ENCODE measurements at places on chromosomes 3 and 15. TPM values are rescaled to one million over a fixed set of nuclear protein-coding genes. Genes with fewer than 3 reads are reported as not detected.

GRCh38 chr15:60096157-60096556 is 92.0 kb downstream of the FOXB1 start:
- DNase-seq = no peak

DNA sequence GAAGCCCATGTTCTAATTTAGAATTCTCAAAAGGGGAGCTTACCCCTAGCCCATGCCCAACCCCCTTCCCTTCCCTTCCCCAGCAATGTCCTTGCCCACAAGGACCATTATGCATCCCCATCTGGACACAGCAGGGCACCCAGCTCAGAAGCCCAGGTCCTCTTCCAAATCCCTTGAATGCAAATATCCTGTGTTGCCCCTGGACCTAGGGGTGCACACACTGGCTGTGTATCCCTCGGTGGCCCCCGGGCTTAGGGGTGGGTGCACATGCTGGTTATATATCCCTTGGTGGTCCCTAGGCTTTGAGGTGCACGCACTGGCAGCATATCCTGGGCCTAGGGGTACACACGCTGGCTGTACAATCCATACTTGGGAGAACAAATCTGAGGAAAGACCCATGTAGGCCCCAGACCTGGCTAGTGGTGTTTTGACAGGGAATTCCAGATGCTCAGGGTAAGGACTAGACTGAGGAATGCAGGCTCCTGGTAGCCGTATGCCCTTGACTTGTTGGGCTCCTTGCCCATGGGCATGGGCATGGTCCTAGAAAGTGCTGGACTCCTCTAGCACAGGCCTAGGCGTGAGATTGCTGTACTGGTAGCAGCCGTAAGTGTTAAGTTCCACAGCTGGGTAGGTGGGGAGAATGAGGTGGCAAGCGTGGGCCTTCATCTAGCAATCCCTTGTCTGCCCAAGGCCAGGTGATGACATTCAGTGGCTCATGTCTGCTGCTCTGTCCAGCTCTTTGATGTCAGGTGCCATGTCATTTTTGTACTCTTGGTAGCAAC is 222.4 kb downstream of the OPA1 start:
- no peak for DNase-seq

DNA sequence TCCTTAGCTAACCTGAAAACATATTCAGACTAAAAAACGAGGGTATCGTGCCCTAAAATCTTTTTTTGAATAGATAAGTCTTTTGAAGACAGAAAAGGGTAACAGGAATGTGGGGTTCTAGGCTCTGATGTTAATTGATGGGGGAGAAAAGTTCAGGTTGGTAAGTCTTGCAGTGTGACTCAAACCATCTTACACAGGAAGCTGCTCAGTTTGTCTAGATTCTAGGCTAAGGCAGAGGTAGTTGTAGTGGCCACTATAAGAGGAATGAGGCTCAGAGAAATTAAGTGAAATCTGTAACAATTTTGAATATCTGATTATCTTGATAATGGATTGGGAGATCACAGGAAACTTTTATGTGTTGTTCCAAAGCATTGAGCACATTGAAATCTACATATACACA is 267.9 kb downstream of the PDCD6IP start:
- DNase-seq = no peak

DNA sequence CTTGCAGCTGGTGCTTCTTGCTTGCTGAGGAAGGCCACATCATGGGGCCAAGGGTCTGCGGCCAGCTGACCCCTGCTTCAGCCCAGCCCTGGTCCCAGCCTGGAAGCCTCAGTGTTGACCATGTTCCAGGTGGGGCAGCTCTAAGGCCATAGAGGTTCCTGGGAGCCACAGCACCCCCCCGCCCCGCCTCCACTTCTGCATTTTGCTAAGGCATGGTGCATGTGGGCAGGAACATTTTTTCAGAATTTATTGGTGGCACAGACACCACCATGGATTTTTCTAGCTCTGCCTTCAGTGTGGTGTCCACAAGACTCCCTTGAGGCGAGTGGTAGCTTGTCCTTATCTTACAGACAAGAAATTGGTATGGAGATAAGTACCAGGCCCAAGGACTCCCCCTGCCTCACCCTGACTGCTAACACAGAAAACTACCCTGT is 1.9 kb upstream of the CHST14 start:
- no peak for DNase-seq

DNA sequence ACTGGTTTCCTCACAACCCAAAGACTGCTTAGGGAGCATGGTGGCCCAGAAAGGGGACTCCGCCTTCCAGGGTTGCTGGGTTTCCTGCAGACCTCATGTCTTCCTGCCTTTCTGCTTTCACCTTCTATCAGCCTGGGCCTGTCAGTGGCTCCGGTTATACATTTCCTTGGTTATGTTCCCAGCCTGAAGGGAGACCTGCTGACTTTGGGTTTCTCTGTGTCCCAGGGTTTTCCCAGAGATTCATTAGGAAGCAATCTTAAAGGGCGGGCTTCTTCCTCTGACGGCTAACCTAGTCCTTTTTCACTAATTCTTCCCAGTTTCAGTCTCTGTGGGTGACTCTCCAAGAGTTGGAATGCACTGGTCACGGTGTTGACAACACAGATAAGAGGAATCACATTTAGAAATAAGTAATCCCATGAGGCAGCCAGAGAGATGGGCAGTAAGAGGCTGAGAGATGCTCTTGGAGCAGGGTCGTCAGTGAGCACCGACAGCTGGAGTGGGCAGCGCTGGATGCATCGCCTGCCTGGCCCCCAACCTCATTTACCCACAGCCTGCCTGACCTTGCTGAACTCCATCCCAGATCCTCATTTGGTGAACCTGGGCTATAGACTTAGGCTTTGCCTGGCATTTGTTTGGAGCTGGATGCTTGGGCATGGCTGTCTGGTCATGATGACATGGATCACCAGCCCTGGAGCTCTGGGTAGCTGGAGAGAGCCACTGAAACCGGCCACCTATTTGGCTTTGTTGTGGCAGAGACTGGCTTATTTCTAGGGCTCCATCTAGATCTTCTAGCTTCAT is 10.0 kb upstream of the EHD4 start:
- DNase-seq = no peak

DNA sequence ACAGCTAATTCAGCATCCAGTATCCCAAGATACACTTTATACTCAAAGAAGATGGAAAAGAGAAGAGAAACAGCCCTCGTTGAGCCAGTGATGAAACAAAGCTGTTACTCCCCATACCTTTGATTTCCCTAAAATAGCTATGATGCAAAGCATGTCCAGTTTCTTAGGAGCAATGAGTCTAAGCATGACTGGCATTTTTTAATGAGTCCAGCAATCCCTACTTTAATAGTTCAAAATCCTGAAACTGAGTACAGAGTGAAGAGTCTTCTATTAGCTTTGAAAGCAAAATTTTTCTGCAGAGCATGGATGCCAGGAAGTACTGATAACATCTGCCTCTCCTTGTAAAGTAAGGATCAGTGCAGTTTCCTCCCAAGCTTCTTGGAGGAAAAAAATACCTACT is 302.7 kb downstream of the IL5RA start:
- DNase-seq = no peak

DNA sequence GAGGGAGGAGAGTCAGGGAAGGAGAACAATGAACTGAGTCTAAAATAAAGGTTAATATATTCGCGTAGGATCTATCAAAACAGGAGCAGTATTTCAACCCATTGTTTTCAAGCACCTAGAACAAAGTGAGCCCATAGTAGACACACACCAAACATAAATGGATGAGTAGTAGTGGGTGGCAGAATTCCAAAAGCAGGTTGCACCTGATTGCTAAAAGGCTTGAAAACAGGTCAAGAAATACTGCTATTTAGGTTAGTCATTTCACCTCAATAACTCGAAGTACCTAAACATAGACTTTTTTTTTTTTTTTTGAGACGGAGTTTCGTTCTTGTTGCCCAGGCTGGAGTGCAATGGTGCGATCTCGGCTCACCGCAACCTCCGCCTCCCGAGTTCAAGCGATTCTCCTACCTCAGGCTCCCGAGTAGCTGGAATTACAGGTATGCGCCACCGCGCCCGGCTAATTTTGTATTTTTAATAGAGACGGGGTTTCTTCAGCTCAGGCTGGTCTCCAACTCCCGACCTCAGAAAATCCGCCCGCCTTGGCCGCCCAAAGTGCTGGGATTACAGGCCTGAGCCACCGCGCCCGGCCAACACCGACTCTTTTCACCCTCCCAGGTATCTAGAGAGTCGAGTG is 855 bp upstream of the ABHD5 start:
- no peak for DNase-seq

The EPHA3 gene
- total RNA-seq = 0.36 TPM

The TEX9 gene
- total RNA-seq = 8.3 TPM

The CCNB2 gene
- 374 TPM for total RNA-seq

The FAM3D gene
- 0.11 TPM for total RNA-seq

The RBMS3 gene
- total RNA-seq = 0.65 TPM

The GOLGA8J gene
- total RNA-seq = not detected

The CNOT10 gene
- total RNA-seq = 46.2 TPM

Measured in neural progenitor cell (in vitro differentiated cells).